ENCODE measurements at places on chromosomes 7 and 10.
A peak's percentile ranks its signal among the peaks of the same experiment; 100 is the strongest.

DNA sequence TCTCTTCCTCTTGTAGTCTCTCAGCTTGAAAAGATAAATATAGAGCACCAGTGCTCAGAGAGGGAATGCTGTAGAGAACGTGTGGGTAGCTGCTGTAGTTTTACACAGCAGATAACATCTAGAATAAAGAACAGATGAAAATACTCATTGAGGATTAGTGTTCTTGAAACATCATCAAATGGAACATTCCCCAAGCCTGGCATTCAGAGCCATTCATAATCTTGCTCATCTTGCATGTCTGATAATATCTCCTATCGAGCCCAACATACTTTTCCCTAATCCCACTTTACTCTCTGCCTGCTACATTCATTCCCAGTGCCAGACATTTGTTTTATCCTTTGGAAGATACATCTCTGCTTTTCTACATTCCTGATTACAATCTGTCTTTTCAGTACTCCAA lies 35.2 kb downstream of the MCU start:
- no peak for DNase-seq

- no peak for DNase-seq
These were observed 33.3 kb upstream of the CAPZA2 start for GRCh38 chr7:116829041-116829440.

DNA sequence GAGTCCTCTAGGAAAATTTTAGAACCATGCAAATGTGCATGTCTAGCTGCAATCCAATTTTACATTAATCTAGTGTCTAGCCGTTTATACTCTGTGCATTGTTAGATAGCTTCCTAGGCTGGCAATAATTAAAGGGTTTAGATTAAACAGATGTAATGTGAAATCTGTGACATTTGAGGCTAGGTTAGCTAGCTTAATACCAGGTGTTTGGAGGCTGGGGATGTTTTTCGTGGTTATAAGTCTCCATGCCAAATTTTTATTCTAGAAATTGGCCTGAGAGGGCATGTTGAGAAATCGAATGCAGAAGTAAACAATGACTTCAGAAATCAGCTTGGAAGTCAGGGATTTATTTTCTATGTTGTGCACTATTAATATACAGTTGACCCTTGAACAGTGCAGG lies 94.2 kb downstream of the ST7 start:
- DNase-seq, result no peak

- no peak for DNase-seq
These were observed 5.5 kb downstream of the ZNF775 start for GRCh38 chr7:150384406-150385301.

GRCh38 chr7:141649137-141649864 lies 52.7 kb downstream of the DENND11 start:
- no peak for DNase-seq

DNA sequence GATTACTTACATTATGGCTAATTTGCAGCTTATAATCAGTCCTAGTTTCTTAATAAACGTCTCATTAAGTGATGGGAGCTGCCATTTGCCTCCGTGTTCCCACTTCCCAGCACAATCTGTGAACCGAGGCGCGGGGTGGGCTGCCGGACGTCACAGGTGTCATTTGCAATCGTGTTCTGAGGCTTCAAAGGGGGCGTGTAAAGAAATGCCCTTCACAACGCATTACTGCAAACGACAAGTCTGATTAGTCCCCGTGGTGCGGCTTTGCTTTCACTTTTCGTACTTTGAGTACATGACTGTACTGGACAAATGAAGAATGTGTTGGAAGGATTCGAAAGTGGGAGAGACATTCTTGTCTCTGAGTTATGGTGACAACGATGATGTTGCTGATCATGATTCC lies 614.2 kb upstream of the ADARB2 start:
- DNase-seq, result no peak

DNA sequence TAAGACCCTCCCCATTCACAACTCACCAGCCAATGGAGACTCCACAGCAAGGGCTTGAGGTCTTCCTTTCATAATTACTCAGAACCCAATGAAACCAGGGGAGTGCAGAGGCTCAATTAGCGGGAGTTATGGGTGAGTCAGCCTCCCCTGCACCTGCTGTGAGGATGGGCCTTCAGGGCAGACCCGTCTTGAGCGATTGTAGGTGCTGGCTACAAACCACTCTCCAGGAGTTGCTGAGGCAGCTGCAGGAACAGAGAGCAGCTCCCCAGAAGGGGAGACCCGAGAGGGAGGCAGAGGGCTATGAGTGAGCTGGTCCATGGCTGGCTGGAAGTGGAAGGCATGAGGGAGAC lies 58.5 kb upstream of the SORCS3 start:
- no peak for DNase-seq

DNA sequence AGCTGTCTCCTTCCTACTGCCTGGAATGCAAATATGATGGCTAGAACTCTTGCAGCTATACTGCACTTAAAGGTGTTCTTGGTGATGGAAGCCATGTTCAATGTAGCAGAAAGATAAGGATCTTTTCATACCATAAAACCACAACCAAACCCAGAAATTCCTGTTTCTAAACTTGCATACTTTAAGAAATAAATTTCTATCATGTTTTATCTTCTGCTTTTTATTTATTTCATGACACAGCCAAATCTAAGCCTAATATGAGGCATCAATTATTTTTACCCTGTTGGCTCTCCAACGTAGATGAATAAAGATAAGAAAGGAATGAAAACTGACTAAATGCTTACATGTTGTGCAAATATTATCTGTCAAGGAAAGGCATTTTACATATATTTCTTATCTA lies 224.1 kb downstream of the DOCK4 start:
- no peak for DNase-seq

DNA sequence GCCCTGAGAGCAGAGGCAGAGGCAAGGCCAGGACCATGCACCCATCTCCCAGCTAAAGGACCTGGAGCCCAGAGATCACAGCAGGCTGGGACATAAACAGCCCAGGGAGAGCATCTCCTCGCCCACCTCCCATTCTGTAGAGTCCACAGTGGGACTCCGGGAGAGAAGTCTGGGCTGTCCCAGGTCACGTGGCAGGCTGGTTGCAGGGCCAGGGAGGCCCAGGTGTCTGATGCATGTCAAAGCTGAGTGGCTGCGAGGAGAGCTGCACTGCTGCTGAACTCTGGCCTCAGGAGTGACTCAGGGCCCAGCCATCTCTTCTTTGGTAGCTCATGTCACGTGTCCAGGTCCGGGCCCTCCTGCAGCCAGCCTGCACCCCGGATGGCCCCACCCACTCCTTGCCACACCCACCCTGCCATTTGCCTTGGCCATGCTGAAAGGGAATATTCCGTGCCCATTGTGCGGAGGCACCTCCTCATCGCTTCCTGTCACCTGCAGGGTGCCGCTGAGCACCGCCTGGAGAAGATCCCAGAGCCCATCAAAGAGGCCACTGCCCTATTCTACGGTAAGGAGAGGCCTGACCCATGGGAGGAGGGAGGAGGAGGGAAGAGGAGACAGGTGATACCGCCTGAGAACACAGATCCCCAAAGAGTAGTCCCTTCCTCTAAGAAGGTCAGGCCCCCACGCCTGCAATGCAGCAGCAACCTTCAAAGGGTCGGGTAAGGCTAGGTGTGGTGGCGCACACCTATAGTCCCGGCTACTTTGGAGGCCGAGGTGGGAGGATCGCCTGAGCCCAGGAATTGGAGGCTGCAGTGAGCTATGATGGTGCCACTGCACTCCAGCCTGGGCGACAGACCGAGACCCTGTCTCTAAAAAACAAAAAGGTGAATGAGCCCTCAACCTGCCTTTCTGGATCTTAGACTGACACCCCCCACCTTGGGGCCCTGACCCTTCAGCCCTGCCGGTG lies 12.6 kb upstream of the SH2B2 start:
- no peak for DNase-seq

GRCh38 chr7:95631527-95631926 lies 35.2 kb upstream of the PDK4 start:
- no peak for DNase-seq

GRCh38 chr10:47257396-47258120 lies 42.4 kb upstream of the GDF10 start:
- DNase-seq, result no peak

GRCh38 chr10:118403967-118404366 lies 61.8 kb upstream of the FAM204A start:
- no peak for DNase-seq

DNA sequence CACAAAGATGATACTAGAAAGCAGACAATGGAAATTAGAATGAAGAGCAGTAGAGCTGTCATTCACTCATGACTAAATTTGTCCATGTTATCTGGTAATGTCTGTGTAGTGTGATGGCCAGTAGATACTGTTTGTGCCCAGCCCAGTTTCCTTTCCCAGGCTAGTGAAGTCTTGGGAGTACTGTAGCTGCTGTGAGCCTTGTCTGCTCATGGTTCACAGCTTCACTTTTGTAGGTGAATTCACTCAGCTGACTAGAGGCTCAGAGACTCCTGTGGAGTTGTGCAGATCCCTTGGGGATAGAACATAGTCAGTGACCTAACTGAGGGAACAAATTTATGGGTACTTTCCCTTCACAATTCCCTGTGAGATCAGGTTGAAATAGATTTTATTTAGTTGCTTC lies 572.5 kb downstream of the ARL4A start:
- DNase-seq, result no peak

- peak; percentile 10 for DNase-seq
These were observed 29.9 kb downstream of the RNLS start for GRCh38 chr10:88553116-88553752.

DNA sequence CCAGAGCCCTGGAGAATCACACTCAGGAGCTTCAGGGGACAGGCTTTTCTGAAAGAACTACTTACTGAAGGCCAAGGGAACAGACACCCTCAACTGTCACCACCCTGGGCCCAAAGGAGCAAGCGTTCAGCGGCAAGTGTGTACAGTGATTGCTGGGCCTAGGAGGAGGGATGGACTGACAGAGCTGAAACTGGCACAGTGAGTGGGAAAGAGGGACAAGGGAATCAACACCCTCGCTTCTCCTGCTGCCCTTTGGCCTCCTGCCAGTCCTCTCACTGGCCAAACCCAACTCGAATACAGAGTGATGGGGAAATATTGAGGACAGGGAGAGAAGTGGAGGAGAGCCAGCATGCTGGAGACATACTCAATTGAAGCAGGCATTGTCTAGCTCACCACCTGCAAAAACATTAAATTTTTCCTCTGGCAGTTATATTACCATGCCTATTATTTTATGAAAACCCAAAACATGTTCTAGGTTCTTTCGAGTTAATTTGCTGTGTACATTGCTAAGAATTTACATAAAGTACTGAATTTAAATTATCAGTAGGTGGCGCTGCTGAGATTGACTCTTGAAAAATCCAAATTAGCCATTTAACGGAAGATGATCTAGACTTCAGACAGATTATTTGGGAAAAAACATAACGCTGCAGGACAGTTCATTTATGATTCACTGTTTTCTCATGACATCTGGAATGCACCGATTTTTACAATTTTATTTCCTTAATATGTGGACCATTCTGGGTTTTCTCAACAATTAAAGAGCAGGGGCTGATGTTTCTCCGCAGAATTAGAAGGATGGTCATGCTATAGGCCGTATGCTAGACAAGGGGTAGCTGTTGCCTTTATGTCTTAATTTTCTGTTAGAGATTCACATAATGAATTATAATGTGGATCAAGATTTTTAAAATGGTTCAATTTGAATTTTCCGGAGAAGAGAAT lies 14.7 kb upstream of the TMEM236 start:
- DNase-seq, result no peak

- DNase-seq, result no peak
These were observed 304.8 kb downstream of the GLRX3 start for GRCh38 chr10:130440971-130441370.
